ENCODE measurements at places on chromosomes 2 and 18.

DNA sequence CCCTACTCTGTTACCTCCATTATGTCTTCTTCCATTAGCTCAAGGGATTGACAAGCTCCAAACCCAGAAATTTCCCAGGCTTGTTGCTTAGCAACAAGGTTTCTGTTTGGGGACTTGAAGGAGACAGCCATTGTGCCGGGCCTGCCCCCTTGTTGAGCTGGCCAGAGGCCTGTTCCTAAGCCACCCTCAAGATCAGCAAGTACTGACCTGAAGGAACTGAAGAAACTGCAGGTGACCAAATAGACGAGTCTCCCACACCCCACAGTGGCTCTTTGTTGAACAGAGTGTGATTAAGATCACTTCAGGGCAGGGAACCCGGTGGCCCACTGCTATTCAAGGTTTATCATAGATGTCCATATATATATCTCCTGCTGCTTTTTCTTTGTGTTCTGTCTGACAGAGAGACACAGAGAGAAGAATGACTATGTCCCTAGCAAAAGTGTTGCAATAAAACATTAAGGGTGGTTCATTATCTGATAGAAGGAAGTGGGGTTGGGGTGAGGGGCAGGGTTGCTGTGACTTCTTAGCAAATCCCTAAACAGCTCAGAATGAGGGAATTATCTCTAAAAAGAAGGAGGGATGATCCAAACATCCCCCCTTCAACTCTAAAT, 69.2 kb downstream of the RNF144A start:
- no peak for DNase-seq

DNA sequence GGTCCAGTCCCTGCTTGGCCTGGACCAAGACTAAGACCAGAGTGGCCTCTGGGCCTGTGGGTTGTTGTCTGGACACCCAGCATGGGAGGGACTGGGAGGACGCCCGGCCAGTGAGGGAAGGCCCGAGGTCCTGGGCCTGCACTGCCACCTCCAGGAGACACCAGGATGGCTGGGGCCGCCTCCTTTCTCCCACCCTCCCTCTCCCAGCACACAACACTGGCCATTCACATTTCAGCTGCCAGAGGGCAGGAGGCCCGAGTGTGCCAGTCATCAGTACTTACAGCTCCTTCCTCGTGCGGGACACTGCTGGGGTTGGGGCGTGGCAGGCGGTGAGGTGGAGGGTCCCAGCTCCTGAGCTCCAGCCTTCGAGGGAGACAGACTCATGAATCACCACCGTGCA, 133.5 kb downstream of the ASB1 start:
- DNase-seq = no peak

- no peak for DNase-seq
Measured at GRCh38 chr2:166360906-166361305, 14.8 kb downstream of the SCN9A start.

DNA sequence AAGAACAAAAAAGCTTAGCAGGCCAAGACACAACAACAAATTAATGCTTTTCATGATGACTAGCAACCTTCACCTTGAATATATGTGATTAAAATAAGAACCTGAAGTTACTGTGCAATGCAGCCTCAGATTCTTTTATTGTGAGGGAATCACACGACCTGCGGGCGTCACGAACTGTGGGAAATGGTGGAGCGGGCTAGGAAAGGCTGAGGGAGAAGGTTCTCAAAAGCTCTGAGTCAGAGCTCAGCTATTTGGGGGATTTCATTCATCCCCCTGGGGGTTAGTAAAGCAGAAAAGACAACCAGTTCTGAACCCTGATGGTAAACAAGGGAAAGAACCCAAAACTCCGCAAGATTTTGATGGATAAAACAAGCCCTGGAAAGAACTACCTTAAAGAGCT, 89.3 kb upstream of the NCKAP5 start:
- no peak for DNase-seq

DNA sequence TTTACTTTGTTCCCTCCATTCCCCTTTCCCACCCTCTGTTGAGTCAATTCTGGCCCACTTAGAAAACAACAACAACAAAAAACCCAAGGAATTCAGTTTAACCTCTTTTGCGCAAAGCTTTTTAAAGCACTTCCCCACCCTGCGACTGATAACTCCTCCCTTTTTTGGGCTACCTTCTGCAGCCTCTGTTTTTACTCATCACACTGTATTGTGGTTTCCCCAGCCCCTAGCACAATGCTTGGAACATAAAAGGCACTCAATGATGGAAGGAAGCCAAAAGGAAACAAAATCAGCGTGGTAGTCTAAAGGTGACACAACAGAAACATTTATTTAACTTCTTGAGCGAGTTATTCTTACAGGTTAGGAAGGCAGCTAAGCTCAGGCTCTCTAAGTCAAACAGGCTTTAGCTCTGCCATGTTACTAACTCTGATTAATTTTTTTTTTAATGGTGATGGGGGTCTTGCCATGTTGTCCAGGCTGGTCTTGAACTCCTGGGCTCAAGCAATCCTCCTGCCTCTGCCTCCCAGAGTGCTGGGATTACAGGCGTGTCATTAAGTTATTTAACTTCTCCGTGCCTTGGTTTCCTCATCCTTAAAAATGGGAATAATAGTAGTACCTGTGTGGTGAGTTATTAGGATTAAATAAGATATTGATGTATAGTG, 1.3 kb downstream of the CEP68 start:
- peak; percentile 49 for DNase-seq

GRCh38 chr2:23753291-23754010, 173.5 kb downstream of the ATAD2B start:
- no peak for DNase-seq

GRCh38 chr2:195498176-195498575, 158.8 kb upstream of the SLC39A10 start:
- DNase-seq = peak; percentile 39

DNA sequence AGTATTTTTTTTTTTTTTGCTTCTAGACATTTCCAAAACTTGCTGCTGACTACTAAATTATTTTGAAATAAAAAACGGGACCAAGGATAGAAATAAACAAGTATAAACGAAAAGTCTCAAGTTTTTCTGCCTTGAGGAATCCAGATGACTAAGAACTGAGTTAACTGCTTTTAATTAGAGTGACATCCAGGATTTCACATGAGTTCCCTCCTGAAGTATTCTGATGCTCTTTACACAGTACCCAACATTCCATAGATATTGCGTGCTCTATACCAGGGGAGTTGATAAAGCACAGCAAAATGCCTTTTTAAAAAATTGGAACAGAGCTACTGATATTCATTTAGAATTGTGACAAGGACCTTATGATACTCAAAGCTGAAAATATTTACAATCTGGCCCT, 618.0 kb downstream of the CCDC85A start:
- DNase-seq = peak; percentile 77

DNA sequence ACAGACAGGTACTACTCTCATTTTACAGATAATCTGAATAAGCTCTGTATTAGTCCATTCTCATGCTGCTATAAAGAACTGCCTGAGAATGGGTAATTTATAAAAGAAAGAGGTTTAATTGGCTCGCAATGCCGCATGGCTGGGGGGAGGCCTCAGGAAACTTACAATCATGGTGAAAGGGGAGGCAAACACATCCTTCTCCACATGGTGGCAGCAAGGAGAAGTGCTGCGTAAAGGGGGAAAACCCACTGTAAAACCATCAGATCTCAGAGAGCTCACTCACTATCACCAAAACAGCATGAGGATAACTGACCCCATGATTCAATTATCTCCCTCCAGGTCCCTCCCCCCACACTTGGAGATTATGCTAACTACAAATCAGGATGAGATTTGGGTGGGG, 254.4 kb downstream of the KCNE4 start:
- no peak for DNase-seq

All from AG10803 (cell line).